ENCODE measurements at places on chromosomes 5 and 9.

- no peak for DNase-seq
These were observed 31.9 kb downstream of the ANKRD33B start for GRCh38 chr5:10595672-10596309.

DNA sequence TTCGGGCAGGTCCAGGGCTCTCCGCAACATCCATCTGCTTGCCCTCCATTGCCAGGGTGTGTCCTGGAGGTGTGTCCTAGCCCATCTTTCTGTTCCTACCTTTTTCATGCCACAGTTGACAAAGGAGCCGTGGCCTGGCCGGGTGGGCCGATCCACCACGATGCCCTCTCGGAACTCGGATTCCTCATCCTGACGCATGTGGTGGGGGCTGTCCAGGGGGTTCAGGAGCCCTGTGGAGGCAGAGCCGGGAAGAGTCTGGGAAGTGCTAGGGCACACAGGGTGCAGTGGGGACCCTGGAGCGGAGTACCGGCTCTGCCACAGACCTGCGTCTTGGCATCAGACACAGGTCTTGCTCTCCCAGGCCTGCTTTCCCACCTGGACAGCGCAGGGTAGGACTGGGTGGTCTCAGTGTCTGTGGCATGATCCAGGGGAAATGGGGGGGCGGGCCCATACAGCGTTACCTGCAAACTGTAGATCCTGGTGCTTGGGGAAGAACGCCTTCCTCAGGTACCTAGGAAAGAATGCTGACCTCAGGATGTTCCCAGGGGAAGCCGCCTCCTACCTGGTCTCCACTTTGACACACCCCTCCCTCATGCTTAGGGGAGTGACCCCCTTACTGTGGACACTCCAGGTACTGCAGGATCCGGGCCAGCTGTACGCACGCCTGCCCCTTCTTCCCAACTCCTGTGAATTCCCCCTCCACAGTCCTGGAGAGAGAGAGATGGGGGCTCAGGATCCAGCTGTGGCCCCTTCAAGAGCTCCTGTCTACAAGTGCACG, 3.5 kb downstream of the SPOUT1 start:
- no peak for DNase-seq

DNA sequence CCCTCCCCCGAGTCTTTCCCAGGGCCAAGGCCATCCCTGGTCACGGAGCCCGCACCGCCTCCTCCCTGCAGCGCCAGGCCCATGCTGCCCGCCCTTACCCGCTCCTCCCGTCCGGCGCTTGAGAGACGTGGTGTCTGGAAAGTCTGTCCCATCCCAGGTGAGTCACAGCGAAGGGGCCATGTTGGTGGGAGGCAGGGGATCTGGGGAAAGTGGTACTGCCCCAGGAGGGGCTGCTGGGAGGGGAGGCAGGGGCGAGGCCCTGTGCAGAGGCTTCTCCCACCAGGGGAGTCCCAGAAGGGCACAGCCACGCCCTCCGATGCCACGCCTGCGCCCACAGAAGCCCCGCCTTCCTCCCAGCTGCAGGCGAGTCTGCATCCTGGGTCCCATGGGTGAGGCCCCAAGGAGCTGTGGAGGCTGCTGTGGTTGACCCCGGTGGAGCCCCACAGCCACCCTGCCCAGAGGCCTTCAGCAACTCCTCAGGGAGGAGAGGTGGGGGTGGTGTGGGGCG, 107.0 kb upstream of the PPP1R26 start:
- DNase-seq: no peak

DNA sequence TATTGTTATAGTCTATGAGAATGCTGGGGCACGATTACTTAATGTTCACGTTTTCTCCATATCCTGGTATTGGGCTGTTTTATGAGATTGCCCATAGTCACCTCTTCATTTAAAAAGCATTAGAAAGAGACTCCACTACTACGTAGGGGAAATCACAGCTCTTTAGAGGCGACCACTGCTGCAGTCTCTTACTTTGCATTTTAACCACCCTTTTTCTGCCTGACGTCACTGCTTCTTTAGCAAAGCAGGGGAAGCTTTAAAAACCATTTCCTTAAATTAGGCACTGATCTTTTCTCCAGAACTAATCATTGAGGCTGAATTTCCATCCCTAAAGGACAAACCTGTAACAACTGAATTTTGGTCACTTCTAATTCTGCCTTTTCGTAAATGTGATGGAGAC, 38.9 kb downstream of the ZNF608 start:
- DNase-seq: no peak

- DNase-seq: no peak
These were observed 252.0 kb downstream of the RASEF start for GRCh38 chr9:82810915-82811314.

- DNase-seq: no peak
These were observed 160.2 kb downstream of the FAM170A start for GRCh38 chr5:119789406-119790117.

DNA sequence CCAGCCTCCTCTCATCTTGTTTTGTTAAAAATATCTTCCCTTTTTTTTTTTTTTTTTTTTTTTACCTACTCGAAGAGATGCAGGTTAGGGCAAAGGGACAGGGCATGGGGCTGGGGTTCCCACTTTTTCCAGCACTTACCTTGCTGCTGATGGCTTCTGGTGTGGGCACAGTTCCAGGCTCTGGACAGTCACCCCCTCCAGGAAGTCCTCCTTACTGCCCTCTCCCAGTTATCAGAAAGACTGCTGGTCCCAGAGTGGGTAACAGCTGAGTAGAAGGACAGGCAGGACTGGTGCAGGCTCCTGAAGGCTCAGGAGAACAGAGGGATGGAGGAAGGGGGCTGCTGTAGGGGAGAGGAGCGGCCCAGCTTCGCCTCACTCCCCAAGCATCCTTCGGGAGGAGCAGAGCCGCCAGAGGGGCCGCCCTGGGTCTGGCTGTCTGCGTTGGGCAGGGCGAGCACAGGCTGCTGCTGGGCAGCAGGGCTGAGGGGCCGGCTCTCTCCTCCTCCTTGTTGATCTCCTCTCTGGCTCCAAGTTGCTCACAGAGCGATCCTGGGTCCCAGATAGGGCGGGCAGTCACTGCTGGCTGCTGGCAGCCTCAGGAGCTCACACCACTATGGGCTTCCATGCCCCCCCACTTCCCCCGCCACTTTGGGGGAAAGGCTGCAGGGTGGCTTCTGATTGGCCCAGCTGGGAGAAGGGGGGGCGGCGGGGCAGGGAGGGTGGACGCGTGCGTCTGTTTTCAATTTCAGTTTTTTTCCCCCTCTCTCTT, at the start of gene PDGFRB:
TSS of gene PDGFRB (minus strand) at position 588 of the 769 bp plus-strand sequence. CDS start 18,798 bp downstream, outside the sequence.
- peak; percentile 91 for DNase-seq

GRCh38 chr9:113682297-113682771, 193.8 kb upstream of the ZNF618 start:
- peak; percentile 62 for DNase-seq

DNA sequence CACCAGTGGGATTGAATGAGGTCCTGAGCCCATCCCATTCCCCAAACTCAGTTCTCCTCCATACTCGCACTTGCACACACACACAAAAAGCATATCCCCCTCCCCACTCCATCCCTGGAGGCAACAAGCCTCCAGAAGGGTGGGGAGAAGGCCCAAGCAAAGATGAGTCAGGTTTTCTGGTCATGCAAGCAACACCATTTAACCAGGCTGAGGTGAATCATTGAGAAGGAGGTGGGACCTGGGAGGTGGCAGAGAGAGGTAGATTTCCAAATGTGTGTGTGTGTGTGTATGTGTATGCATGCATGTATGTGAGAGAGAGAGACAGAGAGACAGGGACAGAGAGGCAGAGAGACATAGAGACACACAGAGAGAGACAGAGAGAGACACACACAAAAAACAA, 185.2 kb upstream of the TRIM32 start:
- DNase-seq: no peak

DNA sequence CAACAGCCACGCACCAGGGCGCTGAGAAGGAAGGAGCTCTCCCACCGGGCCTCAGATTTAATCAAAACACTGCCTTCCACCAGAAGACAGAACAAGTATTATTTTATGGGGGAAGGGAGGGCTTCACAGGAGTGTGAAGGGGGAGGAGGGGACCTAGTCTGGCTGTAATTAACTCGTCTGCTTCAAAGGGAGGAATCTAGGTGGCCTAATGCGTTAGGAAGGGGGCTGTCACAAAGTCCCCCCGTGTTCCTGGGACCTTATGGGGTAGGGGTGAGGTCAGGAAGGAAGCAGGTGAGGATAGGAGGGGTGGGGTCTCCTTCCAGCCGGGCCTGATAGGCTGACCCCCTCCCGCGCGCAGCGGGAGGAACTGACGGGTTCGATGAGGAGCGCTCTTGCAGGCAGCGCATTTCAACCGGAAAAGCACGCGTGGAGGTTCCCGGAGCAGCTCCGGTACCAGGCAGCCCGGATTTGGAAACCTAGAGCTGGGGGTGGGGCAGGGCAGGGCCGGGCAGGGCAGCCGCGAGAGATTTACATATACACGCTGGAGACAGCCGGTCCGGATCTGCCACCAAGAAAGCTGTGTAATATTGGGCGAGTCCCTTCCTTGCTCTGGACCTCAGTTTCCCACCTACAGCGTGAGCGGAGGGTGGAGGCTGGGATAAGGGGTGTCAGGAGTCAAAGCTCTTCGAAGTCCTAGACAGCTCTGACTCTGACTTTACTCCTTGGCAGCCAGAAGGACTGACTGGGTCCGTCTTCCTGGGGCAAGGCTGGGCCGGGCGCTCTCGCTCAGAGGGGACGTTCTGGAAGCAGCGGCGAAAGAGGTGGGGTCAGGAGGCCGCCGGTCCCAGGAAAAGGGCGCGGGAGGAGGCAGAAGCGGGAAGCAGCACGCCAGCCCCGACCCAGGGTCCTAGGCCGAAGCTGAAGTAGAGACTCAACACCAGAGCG, 1.8 kb downstream of the SHB start:
- DNase-seq: peak; percentile 53

DNA sequence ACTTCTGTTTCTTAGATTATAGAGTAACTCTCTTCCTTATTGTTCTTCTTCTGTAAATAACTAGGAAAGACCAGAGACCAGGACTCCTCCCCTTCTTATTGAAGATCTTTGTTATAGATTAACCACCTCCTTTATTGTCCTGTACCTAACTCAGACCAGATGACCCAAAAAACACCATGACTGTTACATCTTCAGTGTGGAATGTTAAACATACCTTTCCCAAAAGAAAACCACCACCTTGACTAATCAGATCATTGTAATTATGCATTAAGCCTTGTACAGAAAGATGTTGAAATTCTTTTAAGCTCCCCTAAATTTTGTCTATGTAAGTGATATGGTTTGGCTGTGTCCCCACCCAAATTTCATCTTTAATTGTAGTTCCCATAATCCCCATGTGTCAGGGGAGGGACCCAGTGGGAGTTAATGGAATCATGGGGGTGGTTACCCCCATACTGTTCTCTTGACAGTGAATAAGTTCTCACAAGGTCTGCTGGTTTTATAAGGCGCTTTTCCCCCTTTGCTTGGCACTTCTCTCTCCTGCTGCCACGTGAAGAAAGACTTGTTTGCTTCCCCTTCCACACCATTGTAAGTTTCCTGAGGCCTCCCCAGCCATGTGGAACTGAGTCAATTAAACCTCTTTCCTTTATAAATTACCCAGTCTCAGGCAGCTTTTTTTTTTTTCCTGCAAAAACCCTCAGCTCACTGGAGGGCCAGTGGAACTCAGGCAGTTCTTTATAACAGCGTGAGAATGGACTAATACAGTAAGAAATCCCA, 26.3 kb downstream of the ARSB start:
- DNase-seq: no peak

DNA sequence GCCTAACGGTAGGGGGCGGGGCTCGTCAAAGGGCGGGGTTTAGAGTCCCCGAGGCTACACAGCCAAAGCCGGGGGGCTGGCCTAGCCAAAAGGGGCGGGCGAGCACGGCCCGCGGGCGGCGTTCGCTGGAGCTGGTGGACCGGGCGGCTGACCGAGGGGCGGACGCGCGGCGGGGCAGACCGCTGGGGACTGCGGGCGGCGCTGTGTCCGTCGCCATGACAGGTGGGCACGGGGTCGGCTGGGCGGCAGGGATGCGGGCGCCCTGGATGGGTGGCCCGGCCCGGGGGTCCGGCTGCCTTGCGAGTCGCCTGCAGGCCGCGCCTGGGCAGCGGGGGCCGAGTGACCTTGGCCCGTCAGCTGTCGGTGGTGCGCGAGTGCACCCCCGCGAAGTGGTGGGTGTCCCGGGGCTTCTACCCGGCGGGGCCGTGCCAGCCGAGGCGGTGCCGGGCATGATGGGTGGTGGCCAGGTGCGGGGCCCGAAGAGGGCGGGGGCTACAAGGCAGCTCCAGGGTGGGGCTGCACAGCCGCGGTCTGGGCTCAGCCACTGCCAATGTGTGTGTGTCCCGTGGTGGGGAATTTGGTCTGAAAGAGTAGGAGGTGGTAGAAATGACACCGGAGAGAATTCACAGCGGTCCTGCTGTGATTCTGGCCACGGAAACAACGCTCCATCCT, at the start of gene CARD19:
TSS of gene CARD19 (plus strand) at position 87 of the 672 bp plus-strand sequence. CDS start at position 216, 129 bp downstream.
- peak; percentile 59 for DNase-seq

DNA sequence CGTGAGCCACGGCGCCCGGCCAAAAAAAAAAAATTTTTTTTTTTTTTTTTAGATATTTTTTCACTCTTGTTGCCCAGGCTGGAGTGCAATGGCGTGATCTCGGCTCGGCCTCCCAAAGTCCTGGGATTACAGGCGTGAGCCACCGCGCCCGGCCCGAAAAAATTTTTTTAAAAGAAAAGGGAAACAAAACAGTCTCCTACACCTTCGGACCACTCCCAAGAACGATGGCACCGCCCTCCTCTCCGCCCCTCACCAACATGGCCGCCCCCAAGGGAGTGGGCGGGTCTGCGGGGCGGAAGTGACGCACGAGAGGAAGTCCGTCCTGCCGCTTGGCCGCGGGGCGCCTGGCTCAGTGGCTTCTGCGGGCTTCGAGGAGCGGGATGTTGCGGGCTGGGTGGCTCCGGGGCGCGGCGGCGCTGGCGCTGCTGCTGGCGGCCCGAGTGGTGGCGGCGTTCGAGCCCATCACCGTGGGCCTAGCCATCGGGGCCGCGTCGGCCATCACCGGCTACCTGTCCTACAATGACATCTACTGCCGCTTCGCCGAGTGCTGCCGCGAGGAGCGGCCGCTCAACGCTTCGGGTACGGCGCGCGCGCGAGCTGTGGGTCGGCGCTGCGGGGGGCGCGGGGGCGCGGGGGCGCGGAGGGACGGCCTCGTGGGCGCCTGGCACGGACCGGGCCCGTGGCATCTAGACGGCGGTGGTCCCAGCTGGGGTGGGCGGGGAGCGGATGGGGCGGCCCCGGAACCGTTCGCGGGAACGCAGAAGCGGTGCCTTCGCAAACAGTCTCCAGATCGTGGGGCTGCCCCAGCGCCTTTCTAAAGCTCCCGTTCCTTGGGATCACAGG, at the start of gene TOR1B:
TSS of gene TOR1B (plus strand) at position 352 of the 843 bp plus-strand sequence. CDS start at position 381, 29 bp downstream.
- peak; percentile 95 for DNase-seq

GRCh38 chr9:36967997-36968396, 66.1 kb downstream of the PAX5 start:
- no peak for DNase-seq

GRCh38 chr9:117574099-117574498, 130.1 kb upstream of the TLR4 start:
- DNase-seq: no peak

DNA sequence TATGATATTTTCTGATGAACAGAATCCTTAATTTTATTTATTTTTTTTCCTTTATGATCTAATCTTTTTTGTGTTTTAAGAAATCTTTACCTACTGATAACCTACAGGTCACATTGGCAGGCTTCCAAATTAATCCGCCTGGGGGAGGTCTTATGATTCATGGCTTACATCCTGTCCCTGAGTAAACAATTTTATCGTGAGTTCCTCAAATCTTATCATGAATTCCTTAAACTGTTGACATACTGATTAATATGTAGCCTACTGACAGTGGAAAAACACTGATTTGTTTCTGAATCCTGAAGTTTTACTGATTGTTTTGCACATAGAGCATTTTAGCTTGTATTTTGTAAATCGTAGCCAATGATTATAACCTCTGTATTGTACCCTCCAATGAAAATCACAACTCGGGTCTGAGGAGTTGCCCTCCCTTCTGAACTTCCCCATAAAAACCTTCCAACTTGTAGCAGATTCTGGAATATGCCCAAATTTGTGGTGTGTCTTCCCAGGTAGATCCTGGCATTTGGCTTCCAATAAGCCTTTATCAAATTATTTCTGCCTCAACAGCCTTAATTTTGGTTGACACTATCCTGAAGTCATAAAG, 105.6 kb downstream of the VCAN start:
- no peak for DNase-seq

Measured in left ventricle myocardium inferior (tissue), 1 donor.